ENCODE measurements at places on chromosomes 1 and 21.

DNA sequence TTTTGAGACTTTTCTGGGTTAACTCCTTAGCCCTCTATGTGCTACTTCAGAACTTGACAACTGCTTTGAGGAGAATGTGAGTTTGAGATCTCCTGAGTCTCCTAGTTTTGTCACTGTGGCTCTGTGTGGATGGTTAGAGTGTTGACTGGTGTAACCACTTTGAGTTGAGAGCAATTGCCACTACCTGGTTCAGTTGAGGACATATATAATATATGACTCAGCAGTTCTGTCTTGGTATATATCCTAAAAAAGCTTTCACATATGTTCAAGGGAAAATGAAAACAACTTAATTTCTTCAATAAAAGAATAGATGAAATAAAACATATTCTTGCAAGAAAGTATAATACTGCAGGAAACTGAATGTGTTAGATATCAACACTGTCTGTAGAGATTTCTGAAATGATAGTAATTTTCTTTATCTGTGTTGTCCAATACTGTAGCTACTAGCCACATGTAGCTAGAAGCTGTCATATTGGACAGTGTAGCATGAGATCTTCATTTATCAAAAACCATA is 96.7 kb upstream of the QSOX1 start:
- DNase-seq, result no peak

DNA sequence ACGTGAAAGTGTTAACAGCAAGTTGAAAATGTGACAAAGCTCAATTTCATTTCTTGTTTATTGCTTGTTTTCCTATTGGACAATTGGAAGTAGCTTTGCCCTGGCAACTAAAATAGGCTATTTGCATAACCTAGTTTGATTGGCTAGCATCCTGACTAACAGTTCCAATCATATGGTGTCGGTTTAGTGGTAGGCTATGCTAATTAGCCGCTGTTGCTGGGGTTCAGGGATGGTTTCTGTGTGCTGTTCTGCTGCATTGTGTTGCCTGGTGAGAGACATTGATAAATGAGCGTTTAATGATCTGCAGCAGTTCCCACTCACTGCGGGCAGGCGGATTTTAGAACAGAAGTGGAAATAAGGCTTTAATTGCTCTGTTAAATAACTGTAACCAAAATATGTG is 68.5 kb downstream of the DYRK1A start:
- DNase-seq, result peak; percentile 51

GRCh38 chr1:224106568-224107281 is 7.2 kb upstream of the FBXO28 start:
- DNase-seq, result peak; percentile 71

DNA sequence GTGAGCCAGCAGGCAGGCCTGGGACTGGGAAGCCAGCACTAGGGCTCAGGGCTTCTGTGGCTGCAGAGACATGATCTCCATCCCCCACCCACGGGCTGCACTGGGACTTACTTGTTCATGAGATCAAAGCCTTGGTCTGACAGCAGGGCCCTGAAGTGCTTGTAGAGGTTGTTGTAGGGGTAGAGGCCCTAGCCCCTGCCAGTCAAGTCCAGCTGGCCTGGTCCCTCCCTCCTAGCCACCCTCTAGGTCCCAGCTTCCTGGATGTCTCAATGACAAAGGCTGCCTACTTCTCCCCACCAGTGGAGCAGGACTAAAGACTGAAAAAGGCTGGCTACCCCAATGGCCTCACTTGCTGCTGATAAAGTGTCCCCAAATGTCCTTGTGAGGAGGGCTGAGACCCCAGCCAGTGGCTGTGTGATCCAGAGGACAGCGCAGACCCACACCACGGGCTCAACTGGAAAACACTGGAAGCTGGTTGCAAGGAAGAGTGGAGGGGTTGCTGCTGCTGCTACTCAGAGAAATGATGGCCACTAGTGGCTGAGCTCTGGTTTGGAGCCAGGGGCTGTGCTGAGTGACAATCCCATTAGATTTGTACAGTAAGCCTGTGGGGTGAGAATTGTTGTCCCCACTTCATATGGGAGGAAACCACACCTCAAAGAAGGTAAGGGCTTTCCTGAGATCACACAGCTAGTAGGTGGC is 1.4 kb downstream of the HTR1D start:
- no peak for DNase-seq

GRCh38 chr21:38821248-38821647 is 15.5 kb downstream of the ETS2 start:
- DNase-seq, result no peak

DNA sequence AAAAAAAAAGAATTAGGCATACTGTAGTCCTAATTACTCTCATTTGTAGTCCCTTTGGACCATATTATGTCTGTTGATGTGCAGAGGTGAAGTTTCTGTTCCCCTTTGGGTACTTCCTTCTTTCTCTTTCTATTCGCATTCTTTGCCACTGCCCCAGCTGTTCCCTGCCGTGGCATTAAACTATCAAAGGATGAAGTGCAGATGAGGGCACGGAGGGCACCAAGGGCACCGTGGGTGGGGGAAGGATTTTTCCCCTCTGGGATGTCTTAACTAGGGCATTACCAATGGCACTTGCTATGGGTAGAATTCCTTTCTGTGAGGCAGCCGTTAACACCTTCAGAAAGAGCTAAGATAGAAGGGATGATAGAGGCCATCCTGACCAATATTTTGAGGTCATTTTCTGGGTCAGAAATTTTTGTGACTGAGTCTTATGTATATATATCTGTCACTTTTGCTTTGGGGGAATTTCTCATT is 4.9 kb upstream of the MAPKAPK2 start:
- no peak for DNase-seq

DNA sequence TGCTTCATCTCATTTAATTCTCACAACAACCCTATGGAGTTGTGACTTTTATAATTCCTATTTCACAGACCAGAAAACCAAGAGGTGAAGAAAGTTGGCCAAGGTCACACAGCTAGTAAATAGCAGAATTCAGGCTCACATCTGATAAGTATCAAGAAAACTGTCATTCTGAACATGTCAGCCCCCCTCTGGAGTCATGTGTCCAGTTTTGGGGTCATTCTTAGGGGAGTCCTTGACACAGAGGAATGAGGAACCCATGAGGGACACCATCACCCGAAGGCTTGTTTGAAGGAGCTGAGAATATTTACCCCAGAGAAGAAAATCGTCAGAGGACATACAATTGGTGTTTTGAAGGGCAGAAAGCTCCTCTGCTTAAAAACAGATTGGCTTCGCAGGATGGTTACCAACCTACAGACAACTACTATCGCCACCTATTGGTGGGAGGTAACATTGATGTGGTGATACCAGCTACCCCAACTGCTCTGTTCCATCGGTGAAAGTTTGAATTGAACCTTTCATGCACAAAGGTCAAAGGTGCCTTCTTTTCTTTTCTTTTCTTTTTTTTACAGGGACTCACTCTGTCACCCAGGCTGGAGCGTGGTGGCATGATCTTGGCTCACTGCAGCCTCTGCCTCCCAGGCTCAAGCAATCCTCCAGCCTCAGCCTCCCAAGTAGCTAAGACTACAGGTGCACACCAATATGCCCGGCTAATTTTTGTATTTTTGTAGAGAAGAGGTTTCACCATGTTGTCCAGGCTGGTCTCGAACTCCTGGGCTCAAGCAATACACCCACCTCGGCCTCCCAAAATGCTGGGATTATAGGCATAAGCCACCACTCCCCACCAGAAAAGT is 31.3 kb downstream of the NCMAP start:
- peak; percentile 53 for DNase-seq

- no peak for DNase-seq
These were observed 7.0 kb upstream of the CELSR2 start for GRCh38 chr1:109242387-109242786.

DNA sequence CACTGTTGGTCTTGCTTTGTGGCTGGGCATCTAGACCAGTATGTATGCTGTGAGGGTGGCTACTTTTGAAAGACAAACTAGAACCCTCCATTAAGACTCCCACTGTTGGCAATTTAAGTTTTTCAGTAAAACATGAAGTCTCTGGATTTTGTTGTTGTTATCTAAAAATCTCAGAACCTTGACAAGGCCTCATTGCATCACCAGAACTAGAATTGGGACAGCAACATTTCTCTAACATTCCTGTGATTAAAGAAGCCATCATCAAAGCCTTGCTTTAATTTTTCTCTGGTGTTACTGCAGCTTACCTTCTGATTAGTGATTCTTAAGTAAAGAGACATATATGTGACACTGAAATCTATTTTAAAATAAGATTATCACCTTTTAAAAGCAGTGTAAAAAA is 4.5 kb downstream of the TRIM67 start:
- DNase-seq, result no peak

GRCh38 chr1:245663841-245664240 is 509.1 kb downstream of the KIF26B start:
- DNase-seq, result no peak

GRCh38 chr1:91830242-91831131 is 55.5 kb downstream of the TGFBR3 start:
- peak; percentile 95 for DNase-seq

DNA sequence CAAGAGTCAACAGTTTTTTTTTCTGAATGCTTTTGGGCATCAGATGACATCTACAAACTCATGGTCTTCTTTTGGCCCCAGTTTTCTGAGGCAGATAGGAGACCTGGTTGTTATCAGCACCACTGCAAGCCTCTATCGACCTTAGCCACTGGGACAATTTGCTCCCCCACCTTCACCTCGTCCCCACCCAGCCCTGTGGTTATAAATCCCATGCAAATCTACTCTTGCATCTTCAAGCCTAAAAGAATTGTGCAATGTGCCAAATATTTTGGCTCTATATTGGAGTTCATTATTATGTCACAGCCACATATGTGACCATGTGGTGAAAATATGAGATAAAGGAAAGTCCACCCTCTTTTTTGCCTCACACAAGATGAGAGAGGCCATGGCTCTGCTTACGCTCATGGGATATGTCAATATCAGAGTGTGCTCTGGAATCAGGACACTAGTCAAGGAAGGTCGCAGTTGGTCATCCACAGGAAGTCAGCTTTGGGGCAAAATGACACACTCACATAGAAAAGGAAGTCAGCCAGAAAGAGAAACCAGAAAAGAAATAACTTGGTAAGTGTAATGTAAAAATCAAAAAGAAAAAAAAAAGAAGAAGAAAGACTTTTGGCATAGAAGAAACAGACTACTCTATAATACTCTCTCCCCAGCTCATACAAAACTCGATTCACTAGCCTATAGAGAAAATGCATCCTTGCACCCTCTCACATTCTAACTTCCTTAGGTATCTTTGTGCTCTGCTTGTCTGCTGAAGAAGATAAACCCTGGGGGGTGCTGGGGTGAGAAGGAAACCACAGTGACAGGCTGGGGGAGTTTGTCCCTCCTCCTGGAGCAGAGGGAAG is 21.2 kb downstream of the SLC30A10 start:
- DNase-seq, result no peak

DNA sequence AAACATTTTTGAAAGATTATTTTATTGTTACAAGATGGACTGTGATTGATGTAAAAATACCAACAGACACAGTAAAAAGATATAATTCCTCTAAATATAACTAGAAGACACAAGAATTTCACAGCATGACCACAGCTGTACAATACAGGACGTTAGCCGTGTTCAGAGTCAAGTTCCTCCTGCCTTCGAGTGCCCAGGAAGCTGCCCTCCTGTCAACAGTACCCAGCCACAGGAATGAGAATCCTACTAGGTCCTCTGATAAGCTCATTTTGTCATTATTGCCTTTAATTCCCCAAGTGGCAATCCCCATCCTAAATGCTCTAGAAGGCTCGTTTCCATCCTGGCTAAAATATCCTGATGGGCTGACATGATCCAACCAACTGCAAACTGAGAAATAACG is 16.4 kb upstream of the CAPN2 start:
- DNase-seq, result no peak

DNA sequence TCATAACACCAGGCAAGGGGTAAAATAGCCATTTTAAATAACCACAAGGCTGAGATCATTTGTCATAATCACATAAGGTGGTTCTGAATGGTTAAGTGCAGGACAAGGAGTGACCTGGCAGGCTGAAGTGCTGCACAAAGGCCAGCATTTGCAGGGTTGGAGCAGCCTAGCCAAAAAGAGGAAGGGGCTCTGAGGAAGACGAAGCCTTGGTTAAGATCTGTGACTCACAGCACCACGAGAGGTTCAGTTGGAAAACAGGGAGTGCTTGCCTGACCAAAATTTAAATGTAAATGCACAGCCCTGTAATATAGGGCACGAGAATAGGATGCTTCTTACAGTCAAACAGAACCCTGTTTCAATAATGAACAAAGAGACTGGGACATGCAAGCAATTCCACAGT is 12.1 kb downstream of the ATP5PF start:
- DNase-seq, result no peak

DNA sequence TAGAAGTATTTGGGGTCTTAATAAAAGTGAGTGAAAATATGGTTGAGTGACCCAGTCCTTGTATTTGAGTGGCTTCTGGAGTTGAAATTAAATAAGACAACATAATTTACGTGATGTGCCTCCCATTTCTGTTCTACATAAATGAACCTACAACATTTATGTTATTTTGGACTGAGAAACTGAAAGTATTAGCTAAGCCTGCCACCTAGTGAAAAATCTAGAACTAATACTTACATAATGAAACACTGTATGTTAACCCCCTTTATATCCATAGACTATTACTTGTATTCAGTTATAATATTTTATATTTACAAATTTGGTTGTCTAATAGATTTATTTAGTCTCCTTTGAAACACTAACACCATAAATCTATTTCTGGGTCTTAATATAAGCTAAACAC is 298.9 kb downstream of the KCNT2 start:
- peak; percentile 43 for DNase-seq

Data from HFFc6 (cell line).